CD4-positive, alpha-beta memory T cell (primary cell): ENCODE measurements at places on chromosomes 1 and 21. TPM values are rescaled to one million over a fixed set of nuclear protein-coding genes. Genes with fewer than 3 reads are reported as not detected.

LRRC3 gene
- total RNA-seq: 1.4 TPM

TAL1 gene
- not detected for total RNA-seq

MATN1 gene
- total RNA-seq: 0.12 TPM

FOXD2 gene
- 0.73 TPM for total RNA-seq

DNA sequence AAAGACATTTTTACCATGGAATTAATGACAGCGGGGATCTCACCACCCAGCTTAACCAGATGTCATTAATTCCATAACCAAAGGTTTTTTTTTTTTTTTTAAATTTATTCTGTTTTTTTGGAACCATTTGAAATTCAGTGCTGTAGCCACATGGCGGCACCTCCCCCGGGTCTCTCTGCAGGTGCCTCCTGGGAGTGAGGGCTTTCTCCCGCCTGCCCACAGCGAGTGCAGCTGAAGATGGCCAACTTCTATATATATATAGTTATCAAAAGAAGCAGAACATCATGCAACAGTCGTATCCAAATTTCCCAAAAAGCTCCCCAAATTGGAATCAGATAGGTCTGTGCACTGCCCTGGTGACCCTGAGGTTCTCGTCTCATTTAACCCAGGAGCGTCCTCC lies 3.6 kb downstream of the KRTAP10-8 start:
- no peaks in the 10 kb centered on the region for H3K27me3 ChIP-seq
- no peak for DNase-seq
- no peak overlapping the region for H3K4me3 ChIP-seq
- H3K36me3 ChIP-seq: no peaks in the 10 kb centered on the region
- H3K27ac ChIP-seq: no peak overlapping the region
- H3K4me1 ChIP-seq: peaks cover 43% of the 10 kb centered on the region

DNA sequence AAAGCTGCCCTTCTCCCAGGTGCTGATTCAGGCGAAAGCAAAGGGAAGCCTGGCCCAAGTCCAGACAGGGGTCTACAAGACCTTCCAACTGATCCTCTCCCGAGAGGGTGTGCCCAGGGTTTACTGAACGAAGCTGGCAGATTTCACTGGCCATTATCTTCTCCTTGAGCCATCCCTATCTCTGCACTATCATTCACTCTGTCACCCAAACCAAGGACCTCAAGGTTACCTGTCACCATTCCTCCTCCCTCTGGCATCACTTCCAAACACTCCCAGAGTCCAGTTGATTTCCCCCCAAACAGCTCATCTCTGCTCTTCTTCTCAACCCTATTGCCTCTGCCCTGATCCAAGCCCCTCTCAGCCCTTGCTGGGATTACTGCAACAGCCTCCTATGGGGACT lies 4.9 kb downstream of the STK40 start:
- no peak overlapping the region for H3K27ac ChIP-seq
- no peak overlapping the region for H3K4me3 ChIP-seq
- no peak for DNase-seq
- H3K36me3 ChIP-seq: peaks cover 14% of the 10 kb centered on the region
- peaks cover 83% of the 10 kb centered on the region for H3K4me1 ChIP-seq

DNA sequence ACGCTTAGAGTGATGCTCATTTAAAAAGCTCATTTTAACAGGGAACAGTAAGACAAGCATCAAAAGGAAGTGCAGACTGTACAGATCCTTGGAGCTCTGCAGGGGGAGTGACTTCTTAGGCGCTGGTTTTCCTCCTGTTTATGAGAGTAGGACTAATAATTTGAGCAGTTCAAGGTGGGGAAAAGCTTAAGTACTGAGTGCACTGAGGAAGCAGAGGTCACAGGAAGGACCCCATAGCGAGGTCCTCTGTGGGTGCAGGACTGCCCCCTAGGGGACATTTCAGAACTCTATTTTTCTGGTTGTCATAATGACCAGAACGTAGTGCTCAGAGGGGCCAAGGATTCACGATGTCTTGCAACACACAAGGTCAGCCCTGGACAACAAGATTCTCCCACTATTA lies 112.1 kb downstream of the HLCS start:
- H3K27me3 ChIP-seq: no peaks in the 10 kb centered on the region
- no peaks in the 10 kb centered on the region for H3K36me3 ChIP-seq
- H3K27ac ChIP-seq: no peak overlapping the region
- H3K4me1 ChIP-seq: no peaks in the 10 kb centered on the region

DNA sequence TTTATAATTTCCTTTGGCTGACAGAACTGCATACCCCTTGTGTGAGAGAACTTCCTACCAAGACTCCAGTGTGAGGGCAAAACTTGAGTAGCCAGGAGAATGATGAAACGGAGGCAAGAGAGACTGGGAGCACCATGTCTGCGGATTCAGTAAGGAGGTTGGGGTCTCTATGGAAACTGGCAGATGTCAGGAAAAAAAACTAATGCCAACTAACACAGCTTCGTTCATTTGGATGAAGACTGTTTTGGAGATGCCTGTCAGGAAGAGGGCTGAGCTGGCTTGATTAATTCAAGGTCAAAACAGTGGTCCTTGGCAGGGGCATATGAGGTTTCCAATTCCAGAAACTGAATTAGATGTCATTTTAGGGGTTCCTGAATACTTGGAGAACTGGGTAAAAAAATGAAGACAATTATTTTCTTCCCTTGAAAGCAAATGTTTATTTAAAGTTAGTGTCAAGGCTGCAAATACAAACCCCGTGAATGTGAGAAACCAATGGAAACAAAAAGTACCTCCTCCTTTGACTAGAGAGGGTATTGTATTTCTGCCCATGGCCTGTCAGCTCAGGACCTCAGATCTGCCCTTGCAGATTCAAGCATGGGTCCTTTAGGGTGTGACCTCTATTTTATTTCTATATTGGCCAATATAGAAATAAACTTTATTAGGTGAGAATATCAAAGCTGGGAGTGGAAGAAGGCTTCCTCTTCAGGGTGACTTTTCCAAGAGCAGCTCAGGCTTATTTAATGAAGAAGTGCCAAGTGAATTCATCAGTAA lies 110.5 kb downstream of the MAST2 start:
- H3K27ac ChIP-seq: no peak overlapping the region
- no peaks in the 10 kb centered on the region for H3K4me1 ChIP-seq
- no peaks in the 10 kb centered on the region for H3K36me3 ChIP-seq
- DNase-seq: no peak
- H3K27me3 ChIP-seq: no peaks in the 10 kb centered on the region

GRCh38 chr1:68149907-68150306 lies 82.4 kb downstream of the WLS start:
- H3K4me1 ChIP-seq: no peaks in the 10 kb centered on the region
- DNase-seq: no peak
- no peak overlapping the region for H3K4me3 ChIP-seq
- H3K27ac ChIP-seq: no peak overlapping the region

- H3K4me1 ChIP-seq: peaks cover 13% of the 10 kb centered on the region
- no peak overlapping the region for H3K27ac ChIP-seq
Observed at GRCh38 chr1:112509005-112509659, 367 bp downstream of the WNT2B start.

DNA sequence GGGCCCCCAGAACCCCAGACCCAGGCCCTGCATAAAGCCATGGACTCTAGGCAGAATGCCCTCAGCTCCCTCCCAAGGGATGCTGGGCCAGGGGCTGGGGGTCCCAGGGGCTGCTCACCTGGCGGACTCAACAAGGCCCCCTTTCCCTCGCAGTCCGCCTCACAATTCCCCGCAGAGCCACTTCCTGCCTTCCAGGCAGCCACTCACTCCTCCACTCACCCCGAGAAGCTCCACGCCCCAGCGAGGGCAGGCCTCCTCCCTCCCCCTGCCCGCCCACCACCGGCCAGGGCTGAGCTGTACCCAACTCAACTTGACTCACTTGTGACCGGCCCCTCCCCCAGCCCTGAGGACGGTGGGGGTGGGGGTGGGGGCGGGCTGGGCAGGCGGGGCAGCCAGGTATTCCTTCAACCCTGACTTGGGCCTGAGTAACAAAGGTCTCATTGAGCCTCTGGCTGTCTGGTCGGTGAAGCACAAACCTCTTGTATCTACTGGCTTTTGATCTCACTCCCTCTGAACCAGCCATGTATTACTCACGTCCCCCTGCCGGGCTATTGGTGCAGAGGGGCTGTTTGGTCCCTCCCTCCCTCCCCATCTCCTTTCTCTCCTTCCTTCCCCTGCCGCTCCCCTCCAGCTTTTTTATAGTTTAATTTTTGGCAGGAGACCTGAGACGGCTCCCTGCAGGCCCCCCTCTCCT lies 5.9 kb downstream of the BLACAT1 start:
- H3K27me3 ChIP-seq: peaks cover 25% of the 10 kb centered on the region
- H3K4me3 ChIP-seq: no peak overlapping the region
- DNase-seq: no peak
- no peak overlapping the region for H3K27ac ChIP-seq
- H3K36me3 ChIP-seq: no peaks in the 10 kb centered on the region
- peaks cover 3% of the 10 kb centered on the region for H3K4me1 ChIP-seq

- no peaks in the 10 kb centered on the region for H3K4me1 ChIP-seq
- H3K27me3 ChIP-seq: no peaks in the 10 kb centered on the region
- H3K4me3 ChIP-seq: no peak overlapping the region
- no peaks in the 10 kb centered on the region for H3K36me3 ChIP-seq
- no peak overlapping the region for H3K27ac ChIP-seq
Observed at GRCh38 chr21:21290751-21291150, 292.5 kb downstream of the NCAM2 start.

DNA sequence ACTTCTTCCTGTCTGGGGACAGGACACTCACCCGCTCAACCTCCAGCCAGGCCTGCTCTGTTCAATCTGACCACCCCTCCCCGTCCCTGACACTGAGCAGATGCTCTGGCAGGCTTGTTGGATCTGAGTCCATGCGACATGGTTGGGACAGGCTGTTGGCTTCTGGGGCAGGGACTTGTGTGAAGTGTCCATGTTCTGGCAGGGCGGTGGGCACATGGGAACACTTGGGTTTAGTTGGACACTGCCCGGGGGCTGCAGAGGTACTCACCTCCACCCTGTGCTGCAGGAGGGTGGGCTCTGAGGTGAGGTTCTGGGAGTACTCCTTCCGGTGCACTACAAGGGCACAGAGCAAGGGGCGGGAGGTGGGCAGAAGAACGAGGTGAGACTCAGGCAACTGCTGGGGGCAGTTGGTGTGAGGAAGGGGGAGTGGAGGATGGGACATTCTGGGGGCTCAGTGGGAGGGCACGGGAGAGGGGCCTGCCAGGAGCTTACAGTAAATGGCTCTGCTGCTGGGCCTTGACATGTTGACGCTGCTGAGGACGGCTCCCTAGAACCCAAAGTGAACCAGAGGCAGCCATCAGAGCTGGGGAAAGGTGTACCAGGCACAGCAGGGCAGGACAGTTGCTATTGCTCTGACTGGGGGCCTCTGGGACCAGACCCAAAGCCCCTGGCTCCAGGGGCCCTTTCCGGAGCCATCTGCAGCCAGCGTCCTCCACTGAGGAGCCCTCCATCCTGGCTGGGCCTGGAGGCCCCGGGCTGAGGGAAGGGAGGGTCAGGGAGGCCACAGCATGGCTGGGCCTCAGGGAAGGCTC lies 2.3 kb downstream of the EPS8L3 start:
- DNase-seq: no peak
- H3K4me3 ChIP-seq: no peak overlapping the region
- H3K27ac ChIP-seq: no peak overlapping the region

GRCh38 chr1:109912873-109913272 lies 2.2 kb downstream of the CSF1 start:
- no peak for DNase-seq
- peak overlapping the region; percentile 37 for H3K27ac ChIP-seq
- peaks cover 64% of the 10 kb centered on the region for H3K4me1 ChIP-seq
- H3K36me3 ChIP-seq: peaks cover 6% of the 10 kb centered on the region
- peak overlapping the region; percentile 61 for H3K4me3 ChIP-seq

DNA sequence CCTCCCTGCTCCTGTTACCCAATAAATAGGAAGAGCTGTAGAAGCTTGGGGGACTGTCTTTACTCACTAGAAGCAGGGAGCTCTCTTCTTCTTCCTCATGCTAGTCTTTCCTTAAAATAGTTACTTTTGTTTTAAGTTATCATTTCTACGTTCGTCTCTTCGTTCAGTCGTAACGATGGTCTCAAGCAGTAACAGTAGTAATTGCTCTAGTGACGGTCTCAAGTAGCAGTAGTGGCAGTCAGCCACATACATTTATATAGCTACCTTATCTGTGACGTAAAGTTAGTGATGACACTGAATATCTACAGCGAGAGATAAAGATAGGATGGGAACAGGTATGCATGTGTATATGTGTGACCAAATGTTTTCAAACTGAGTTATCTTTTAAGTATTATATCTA lies 15.4 kb upstream of the ERO1B start:
- no peak overlapping the region for H3K4me3 ChIP-seq
- H3K27ac ChIP-seq: no peak overlapping the region
- H3K27me3 ChIP-seq: no peaks in the 10 kb centered on the region

DNA sequence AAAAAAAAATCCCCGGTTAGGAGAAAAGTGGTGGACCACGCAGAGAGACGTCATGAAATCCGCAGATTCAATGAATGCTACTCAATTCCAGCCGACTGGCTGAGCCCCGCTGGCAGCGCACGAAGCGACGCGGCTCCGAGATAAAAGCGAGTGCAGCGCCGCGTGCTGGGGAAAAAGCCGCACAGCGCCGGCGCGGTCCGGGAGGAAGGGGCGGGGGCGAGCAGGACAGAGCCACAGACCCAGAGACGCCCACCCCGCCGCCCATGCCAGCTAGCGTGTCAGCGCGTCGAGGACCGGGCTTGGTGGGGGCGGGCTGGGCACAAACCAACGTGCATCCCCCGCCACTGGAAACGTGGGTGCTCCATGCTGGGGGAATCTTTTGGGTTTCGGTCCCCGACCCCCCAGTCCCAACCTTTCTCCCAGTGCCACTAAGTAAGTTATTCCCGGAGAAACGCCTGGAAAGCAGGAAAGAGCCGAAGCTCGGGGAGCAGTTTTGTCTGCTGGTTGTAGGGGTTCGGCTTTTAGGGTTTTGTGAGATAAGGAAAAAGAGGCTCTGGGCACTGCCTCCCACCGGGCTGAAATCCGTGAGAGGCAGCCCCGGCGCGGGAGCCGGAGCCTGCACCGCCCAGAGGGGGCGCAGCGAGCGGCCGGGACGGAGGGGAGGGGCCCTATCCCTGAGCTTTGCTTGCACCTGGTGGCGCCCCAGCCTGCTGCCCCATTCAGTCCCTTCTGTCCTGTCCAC lies at the start of gene KCNJ6:
Gene KCNJ6, minus strand, starts transcription at position 148 of the 742 bp plus-strand sequence. CDS start 75,775 bp downstream, outside the sequence.
- no peaks in the 10 kb centered on the region for H3K27me3 ChIP-seq
- H3K27ac ChIP-seq: no peak within 1 kb of the TSS
- no peaks in the 10 kb centered on the region for H3K36me3 ChIP-seq
- H3K4me3 ChIP-seq: no peak within 1 kb of the TSS

- H3K36me3 ChIP-seq: no peaks in the 10 kb centered on the region
- DNase-seq: no peak
- H3K4me1 ChIP-seq: peaks cover 22% of the 10 kb centered on the region
- H3K4me3 ChIP-seq: no peak overlapping the region
Observed at GRCh38 chr1:108502624-108503023, 52.5 kb downstream of the NBPF6 start.

GRCh38 chr1:208162903-208163302 lies 81.3 kb downstream of the PLXNA2 start:
- H3K27me3 ChIP-seq: no peaks in the 10 kb centered on the region
- H3K4me3 ChIP-seq: no peak overlapping the region
- no peaks in the 10 kb centered on the region for H3K36me3 ChIP-seq
- no peak overlapping the region for H3K27ac ChIP-seq

DNA sequence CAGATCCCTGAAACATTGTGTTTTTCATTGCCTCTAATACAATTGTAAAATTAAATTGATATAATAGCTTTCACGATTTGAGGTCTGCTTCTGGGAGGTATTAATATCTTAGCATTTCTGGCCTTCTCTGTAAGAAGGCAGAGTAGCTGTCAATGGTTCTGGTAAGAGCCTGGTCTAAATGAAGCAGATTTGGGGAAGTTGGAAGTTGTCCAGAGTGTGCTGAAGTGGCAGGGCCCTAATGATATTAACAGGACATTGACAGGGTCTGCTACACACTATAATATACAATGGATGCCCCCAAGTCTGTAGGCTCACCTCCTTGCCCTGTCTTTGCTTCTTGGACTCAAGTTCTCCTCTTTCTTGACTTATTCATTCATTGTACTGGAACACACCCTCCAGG lies 99.5 kb downstream of the C4BPA start:
- H3K4me1 ChIP-seq: no peaks in the 10 kb centered on the region
- no peak overlapping the region for H3K4me3 ChIP-seq
- H3K27me3 ChIP-seq: no peaks in the 10 kb centered on the region
- no peaks in the 10 kb centered on the region for H3K36me3 ChIP-seq
